Motor neuron (in vitro differentiated cells): ENCODE measurements at places on chromosomes 3 and 15. TPM values are rescaled to one million over a fixed set of nuclear protein-coding genes. Genes with fewer than 3 reads are reported as not detected.

CCR9 gene
- 0.39 and 0.63 TPM in 2 replicates for total RNA-seq

PLA2G4D gene
- 0.19 and 0.28 TPM in 2 replicates for total RNA-seq

CLDN16 gene
- not detected in 2 replicates for total RNA-seq

FHIT gene
- 21.5 and 22.2 TPM in 2 replicates for total RNA-seq

HHLA2 gene
- total RNA-seq, result 0.53 and 0.57 TPM in 2 replicates

NDUFAF3 gene
- 66.7 and 69.8 TPM in 2 replicates for total RNA-seq

MED12L gene
- total RNA-seq, result 15.7 and 22.2 TPM in 2 replicates

CORO2B gene
- total RNA-seq, result 19.6 and 22.6 TPM in 2 replicates

PPP1R14D gene
- total RNA-seq, result not detected in 2 replicates

ALDH1A3 gene
- total RNA-seq, result 0.13 TPM in 1 of 2 replicates, not detected in the other

RBP2 gene
- 1.4 and 3.9 TPM in 2 replicates for total RNA-seq

CATSPER2 gene
- total RNA-seq, result 2.1 and 2.2 TPM in 2 replicates

STAC gene
- total RNA-seq, result 21.6 and 24.6 TPM in 2 replicates

GOLGA6L7 gene
- total RNA-seq, result 0.46 and 0.70 TPM in 2 replicates

PLA2G4B gene
- 0.97 and 1.1 TPM in 2 replicates for total RNA-seq

SQOR gene
- total RNA-seq, result 2.3 and 2.5 TPM in 2 replicates

ABCF3 gene
- total RNA-seq, result 32.1 and 33.9 TPM in 2 replicates

MYO5C gene
- total RNA-seq, result 0.44 and 1.00 TPM in 2 replicates

ZNF620 gene
- total RNA-seq, result 0.86 and 1.0 TPM in 2 replicates

GPR149 gene
- 1.9 and 2.1 TPM in 2 replicates for total RNA-seq

ANKRD63 gene
- total RNA-seq, result 0.66 TPM in 1 of 2 replicates, not detected in the other

ABI3BP gene
- total RNA-seq, result 1.1 and 1.2 TPM in 2 replicates

TLR9 gene
- 0.62 TPM in 1 of 2 replicates, not detected in the other for total RNA-seq

DAZL gene
- 0.05 and 0.17 TPM in 2 replicates for total RNA-seq

B3GALNT1 gene
- total RNA-seq, result 17.8 TPM in 2 replicates

PTH1R gene
- 0.27 and 0.46 TPM in 2 replicates for total RNA-seq

GOLGA6L25 gene
- total RNA-seq, result 1.2 and 2.2 TPM in 2 replicates

PARP15 gene
- 0.28 and 0.34 TPM in 2 replicates for total RNA-seq

FETUB gene
- not detected in 2 replicates for total RNA-seq

FGD5 gene
- total RNA-seq, result 20.7 and 41.1 TPM in 2 replicates

FAM3D gene
- total RNA-seq, result 0.16 and 0.18 TPM in 2 replicates

BTBD1 gene
- total RNA-seq, result 78.8 and 83.0 TPM in 2 replicates

DPH6 gene
- 15.5 and 16.3 TPM in 2 replicates for total RNA-seq

COL6A5 gene
- total RNA-seq, result not detected in 2 replicates

SLC24A5 gene
- 0.27 and 0.69 TPM in 2 replicates for total RNA-seq

TMPRSS7 gene
- 0.20 TPM in 1 of 2 replicates, not detected in the other for total RNA-seq

SKOR1 gene
- 0.32 and 0.52 TPM in 2 replicates for total RNA-seq

EAF2 gene
- total RNA-seq, result 13.2 and 16.6 TPM in 2 replicates

CFAP100 gene
- 0.22 and 0.75 TPM in 2 replicates for total RNA-seq

EIF3J gene
- total RNA-seq, result 51.4 and 51.8 TPM in 2 replicates

LMCD1 gene
- total RNA-seq, result 16.9 and 21.6 TPM in 2 replicates

TWF2 gene
- total RNA-seq, result 37.2 and 39.6 TPM in 2 replicates

CILP gene
- total RNA-seq, result 0.19 and 0.31 TPM in 2 replicates
